ENCODE measurements at places on chromosomes 13 and 19.

- H3K4me1 ChIP-seq = peaks cover 20% of the 10 kb centered on the region
- DNase-seq = no peak
- H3K36me3 ChIP-seq = no peaks in the 10 kb centered on the region
- peak overlapping the region; percentile 44 for H3K4me3 ChIP-seq
- H3K27ac ChIP-seq = no peak overlapping the region
- no peaks in the 10 kb centered on the region for H3K27me3 ChIP-seq
Observed at GRCh38 chr19:18701250-18701608, 17.7 kb downstream of the CRTC1 start.

- peaks cover 22% of the 10 kb centered on the region for H3K36me3 ChIP-seq
- DNase-seq = no peak
- H3K27ac ChIP-seq = peak overlapping the region; percentile 61
- peaks cover 47% of the 10 kb centered on the region for H3K4me1 ChIP-seq
- H3K27me3 ChIP-seq = no peaks in the 10 kb centered on the region
Observed at GRCh38 chr19:13884726-13885591, 8.0 kb downstream of the NANOS3 start.

DNA sequence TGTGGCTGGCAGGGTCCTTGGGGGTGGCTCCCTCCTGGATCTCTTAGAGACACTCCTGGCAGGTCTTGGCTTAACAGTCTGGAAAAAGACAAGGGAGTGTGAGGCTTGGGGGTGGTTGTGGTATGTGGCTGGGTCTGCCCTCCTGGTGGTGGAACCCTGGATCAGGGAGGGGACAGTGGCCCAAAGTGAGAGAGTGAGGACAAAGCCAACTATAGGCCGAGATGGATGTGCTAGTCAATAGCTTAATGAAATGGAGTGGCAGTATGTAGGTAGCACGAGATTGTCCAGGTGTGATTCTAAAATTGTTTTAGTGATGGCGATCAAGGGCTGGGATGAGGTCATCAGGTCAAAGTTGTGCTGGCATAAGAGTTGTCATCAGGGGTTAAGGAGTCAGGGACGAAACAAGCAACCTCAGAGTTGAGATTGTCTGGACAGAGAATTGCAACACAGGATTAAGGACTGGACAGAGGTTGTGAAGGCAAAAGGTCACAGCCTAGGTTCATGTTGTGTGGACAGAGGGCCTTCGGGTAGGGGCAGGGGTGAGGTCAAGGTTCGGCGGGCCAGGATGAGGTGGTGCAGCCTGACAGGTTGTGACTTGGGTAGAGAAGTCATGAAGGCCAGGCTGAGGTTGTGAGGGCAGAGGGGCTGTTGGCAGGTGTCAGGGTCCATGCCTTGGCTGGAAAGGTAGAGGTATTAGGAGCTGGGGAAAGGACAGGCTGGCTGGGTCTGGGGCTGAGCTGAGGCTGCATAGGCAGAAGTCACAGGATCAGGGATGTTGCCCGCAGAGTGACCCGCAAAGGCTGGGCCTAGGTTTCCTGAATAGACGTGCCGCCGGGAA lies 4.5 kb upstream of the RASAL3 start:
- H3K4me3 ChIP-seq = no peak overlapping the region
- H3K27ac ChIP-seq = peak overlapping the region; percentile 35
- H3K36me3 ChIP-seq = no peaks in the 10 kb centered on the region
- DNase-seq = no peak
- H3K4me1 ChIP-seq = peaks cover 33% of the 10 kb centered on the region
- H3K27me3 ChIP-seq = no peaks in the 10 kb centered on the region

- no peak overlapping the region for H3K27ac ChIP-seq
- H3K36me3 ChIP-seq = peaks cover 6% of the 10 kb centered on the region
- no peak for DNase-seq
- no peaks in the 10 kb centered on the region for H3K4me1 ChIP-seq
Observed at GRCh38 chr13:30193279-30194234, 113.8 kb downstream of the KATNAL1 start.

GRCh38 chr13:109785892-109786450 lies 412 bp downstream of the IRS2 start:
- H3K36me3 ChIP-seq = no peaks in the 10 kb centered on the region
- H3K27ac ChIP-seq = no peak overlapping the region
- no peaks in the 10 kb centered on the region for H3K27me3 ChIP-seq
- peaks cover 38% of the 10 kb centered on the region for H3K4me1 ChIP-seq
- DNase-seq = no peak
- no peak overlapping the region for H3K4me3 ChIP-seq

- no peaks in the 10 kb centered on the region for H3K36me3 ChIP-seq
- H3K4me3 ChIP-seq = no peak overlapping the region
- no peak overlapping the region for H3K27ac ChIP-seq
- no peak for DNase-seq
- no peaks in the 10 kb centered on the region for H3K4me1 ChIP-seq
Observed at GRCh38 chr13:22561581-22561980, 619.2 kb upstream of the SGCG start.

- peaks cover 16% of the 10 kb centered on the region for H3K27me3 ChIP-seq
- DNase-seq = peak; percentile 24
- peaks cover 11% of the 10 kb centered on the region for H3K4me1 ChIP-seq
- H3K4me3 ChIP-seq = peak overlapping the region; percentile 31
- no peaks in the 10 kb centered on the region for H3K36me3 ChIP-seq
Observed at GRCh38 chr13:76885203-76886004, 801 bp downstream of the KCTD12 start.

DNA sequence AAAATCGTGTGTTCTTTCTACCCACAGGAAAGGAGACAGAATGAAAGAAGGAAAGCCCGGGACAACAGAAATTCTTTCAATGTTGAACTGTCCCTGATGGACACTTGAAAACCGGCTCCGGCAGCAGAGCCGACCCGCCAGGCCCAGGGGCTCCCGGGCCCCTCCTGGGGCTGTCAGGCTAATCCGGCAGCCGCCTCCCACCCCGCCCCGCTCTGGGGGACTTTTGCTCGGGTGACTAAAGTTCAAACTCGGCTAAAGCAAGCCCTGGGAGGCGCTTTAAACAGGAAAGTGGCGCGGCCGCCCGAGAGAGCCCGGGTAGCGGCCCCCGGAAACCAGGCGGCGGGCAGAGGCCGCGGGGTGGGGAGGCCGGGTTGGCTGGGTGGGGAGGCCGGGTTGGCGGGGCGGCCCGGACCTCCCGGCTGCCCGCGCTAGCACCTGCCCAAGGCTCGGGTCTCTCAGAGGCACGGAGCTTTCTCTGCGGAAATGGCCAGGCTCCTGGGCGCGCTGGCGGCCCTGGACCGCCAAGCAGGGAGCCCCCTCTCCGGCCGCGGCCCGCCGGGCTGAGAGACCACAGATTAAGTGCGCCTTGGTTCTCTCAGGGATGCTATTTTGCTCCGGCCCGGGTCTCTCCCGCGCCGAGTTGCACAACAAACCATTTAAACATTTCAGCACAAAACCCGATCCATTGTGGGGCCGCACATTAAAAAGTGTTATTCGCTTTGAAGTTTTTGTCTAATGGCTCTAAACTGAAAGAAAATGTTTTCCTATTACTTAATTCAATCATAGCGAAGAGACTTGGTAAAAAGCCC lies 2.6 kb upstream of the GSX1 start:
- peaks cover 30% of the 10 kb centered on the region for H3K4me1 ChIP-seq
- peak; percentile 62 for DNase-seq
- no peaks in the 10 kb centered on the region for H3K36me3 ChIP-seq
- peaks cover 37% of the 10 kb centered on the region for H3K27me3 ChIP-seq
- peak overlapping the region; percentile 60 for H3K4me3 ChIP-seq

GRCh38 chr19:11087870-11088505 lies 1.3 kb upstream of the LDLR start:
- peaks cover 33% of the 10 kb centered on the region for H3K4me1 ChIP-seq
- H3K27ac ChIP-seq = peak overlapping the region; percentile 83

DNA sequence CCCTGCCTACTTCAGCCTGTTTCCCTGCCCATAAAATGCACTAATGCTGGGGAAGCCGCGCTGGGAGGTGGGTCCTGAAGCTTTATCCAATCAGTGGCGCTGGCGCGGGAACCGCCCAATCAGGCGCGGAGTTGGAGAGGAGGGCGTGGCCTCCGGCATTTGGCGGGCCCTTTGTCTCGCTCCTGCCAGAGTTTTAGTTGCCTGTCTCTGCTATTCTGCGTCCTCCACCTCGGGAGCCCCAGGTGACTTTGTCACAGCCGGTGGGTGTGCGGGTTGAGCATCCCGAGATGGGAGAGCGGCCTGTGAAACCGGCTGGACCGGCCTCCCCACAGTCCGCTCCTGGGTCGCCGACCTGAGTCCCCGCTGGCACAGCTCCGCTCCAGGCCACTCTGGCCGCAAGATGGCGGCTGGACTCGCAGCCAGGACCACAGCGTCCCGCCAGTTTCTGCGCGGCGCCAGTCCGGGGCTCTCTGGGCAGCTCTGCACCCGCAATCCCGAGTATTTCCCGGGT lies 30.7 kb upstream of the ZNF429 start:
- no peak overlapping the region for H3K27ac ChIP-seq
- H3K4me3 ChIP-seq = no peak overlapping the region
- DNase-seq = no peak
- H3K4me1 ChIP-seq = no peaks in the 10 kb centered on the region

- no peaks in the 10 kb centered on the region for H3K36me3 ChIP-seq
- no peaks in the 10 kb centered on the region for H3K27me3 ChIP-seq
Observed at GRCh38 chr13:85261757-85262346, 537.4 kb downstream of the SLITRK6 start.

DNA sequence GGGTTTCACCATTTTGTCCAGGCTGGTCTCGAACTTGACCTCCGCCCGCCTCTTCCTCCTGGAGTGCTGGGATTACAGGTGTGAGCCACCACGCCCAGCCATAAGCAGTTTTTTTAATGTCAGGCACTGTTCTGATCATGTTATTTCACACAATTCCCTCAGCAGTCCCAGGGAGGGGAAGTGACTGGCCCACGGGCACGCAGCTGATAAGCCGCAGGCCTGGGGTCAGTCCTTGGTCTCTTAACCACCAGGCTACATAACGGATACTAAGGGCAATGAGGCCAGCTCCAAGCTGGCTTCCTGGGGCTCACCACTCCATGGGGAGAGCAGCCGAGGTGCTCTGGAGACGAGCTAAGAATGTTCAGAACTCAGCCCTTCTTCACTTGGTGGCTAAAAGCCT lies 13.5 kb downstream of the BRSK1 start:
- H3K36me3 ChIP-seq = no peaks in the 10 kb centered on the region
- DNase-seq = no peak
- H3K4me1 ChIP-seq = peaks cover 12% of the 10 kb centered on the region
- no peaks in the 10 kb centered on the region for H3K27me3 ChIP-seq
- no peak overlapping the region for H3K27ac ChIP-seq

DNA sequence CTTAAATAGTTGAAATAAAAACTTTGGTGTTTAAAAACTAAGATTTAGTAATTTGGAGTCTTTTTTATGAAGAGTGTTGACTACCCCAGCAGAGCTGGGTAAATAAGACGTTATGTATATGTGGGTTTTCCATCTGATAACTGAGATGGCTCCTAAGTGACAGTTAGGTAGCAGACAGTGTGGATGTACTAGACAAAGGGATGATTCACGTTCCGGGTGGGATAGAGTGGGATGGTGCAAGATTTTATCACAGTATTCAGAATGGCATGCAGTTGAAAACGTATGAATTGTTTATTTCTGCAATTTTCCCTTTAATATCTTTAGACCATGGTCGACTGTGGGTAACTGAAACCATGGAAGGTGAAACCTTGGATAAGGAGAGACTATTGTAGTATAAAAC lies 50.4 kb downstream of the NAA16 start:
- H3K27ac ChIP-seq = no peak overlapping the region
- DNase-seq = no peak
- H3K27me3 ChIP-seq = no peaks in the 10 kb centered on the region
- peaks cover 90% of the 10 kb centered on the region for H3K36me3 ChIP-seq
- H3K4me3 ChIP-seq = no peak overlapping the region

- no peaks in the 10 kb centered on the region for H3K27me3 ChIP-seq
- no peak overlapping the region for H3K27ac ChIP-seq
- H3K4me3 ChIP-seq = no peak overlapping the region
- no peak for DNase-seq
- H3K36me3 ChIP-seq = no peaks in the 10 kb centered on the region
Observed at GRCh38 chr19:46828484-46828883, 22.2 kb downstream of the AP2S1 start.

DNA sequence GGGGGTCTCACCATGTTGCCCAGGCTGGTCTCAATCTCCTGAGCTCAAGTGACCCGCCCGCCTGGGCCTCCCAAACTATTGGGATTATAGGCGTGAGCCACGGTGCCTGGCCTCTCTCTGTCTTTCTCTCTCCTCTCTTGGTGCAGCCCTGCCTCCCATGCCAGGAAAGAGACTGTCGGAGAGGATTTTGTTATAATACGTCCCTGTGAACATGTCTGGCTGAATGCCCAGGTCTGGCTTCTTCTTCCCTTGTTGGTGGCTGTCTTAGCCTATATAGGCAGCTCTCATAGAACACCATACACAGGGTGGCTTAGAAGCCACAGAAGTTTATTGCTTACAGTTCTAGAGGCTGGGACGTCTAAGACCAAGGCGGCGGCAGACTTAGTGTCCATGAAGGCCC lies 46.4 kb downstream of the PEX11G start:
- no peak overlapping the region for H3K4me3 ChIP-seq
- H3K36me3 ChIP-seq = peaks cover 60% of the 10 kb centered on the region
- H3K27ac ChIP-seq = no peak overlapping the region
- H3K27me3 ChIP-seq = no peaks in the 10 kb centered on the region
- H3K4me1 ChIP-seq = no peaks in the 10 kb centered on the region

- no peaks in the 10 kb centered on the region for H3K36me3 ChIP-seq
- no peaks in the 10 kb centered on the region for H3K4me1 ChIP-seq
- H3K27ac ChIP-seq = no peak overlapping the region
- no peak for DNase-seq
Observed at GRCh38 chr19:43901395-43902390, 33.4 kb downstream of the ZNF45 start.

- H3K4me3 ChIP-seq = no peak overlapping the region
Observed at GRCh38 chr19:52191951-52192350, 2.1 kb downstream of the PPP2R1A start.

DNA sequence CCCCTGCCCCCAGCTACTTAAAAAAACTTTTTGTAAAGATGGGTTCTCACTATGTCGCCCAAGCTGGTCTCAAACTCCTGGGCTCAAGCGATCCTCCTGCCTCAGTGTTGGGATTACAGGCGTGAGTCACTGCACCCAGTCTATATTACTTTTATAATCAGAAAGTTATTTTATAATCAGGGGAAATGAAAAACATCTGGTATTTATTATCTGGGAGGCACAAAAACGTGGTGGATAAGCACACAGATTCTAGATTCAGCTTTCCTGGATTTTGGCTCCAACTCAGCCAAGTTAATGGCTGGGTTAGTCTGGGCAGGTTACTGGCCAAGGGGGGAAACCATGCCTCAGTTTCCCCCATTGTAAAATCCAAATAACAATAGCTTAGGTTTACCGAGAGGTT lies 24.7 kb downstream of the KEAP1 start:
- H3K36me3 ChIP-seq = no peaks in the 10 kb centered on the region
- no peak for DNase-seq
- no peaks in the 10 kb centered on the region for H3K27me3 ChIP-seq
- no peaks in the 10 kb centered on the region for H3K4me1 ChIP-seq
- H3K27ac ChIP-seq = no peak overlapping the region

- H3K27ac ChIP-seq = no peak overlapping the region
- peaks cover 48% of the 10 kb centered on the region for H3K27me3 ChIP-seq
- no peak overlapping the region for H3K4me3 ChIP-seq
- no peaks in the 10 kb centered on the region for H3K36me3 ChIP-seq
Observed at GRCh38 chr13:110285991-110286832, 20.7 kb downstream of the COL4A1 start.

- peak; percentile 100 for DNase-seq
- H3K4me3 ChIP-seq = peak within 1 kb of the TSS; percentile 80
- H3K27ac ChIP-seq = peak within 1 kb of the TSS; percentile 97
- peaks cover 30% of the 10 kb centered on the region for H3K36me3 ChIP-seq
Observed at GRCh38 chr19:1205114-1206099, at the start of gene STK11. TSS of gene STK11 (plus strand) at chr19:1205778. CDS start at chr19:1206914, 1,136 bp downstream.

GRCh38 chr13:113238536-113238935 lies 29.1 kb downstream of the CUL4A start:
- no peaks in the 10 kb centered on the region for H3K27me3 ChIP-seq
- no peak for DNase-seq
- no peak overlapping the region for H3K4me3 ChIP-seq
- H3K36me3 ChIP-seq = peaks cover 75% of the 10 kb centered on the region
- no peak overlapping the region for H3K27ac ChIP-seq
- no peaks in the 10 kb centered on the region for H3K4me1 ChIP-seq
